ENCODE measurements at places on chromosomes 11 and 22.

- DNase-seq: no peak
These were observed 40.1 kb upstream of the CLMP start for GRCh38 chr11:123235117-123235655.

DNA sequence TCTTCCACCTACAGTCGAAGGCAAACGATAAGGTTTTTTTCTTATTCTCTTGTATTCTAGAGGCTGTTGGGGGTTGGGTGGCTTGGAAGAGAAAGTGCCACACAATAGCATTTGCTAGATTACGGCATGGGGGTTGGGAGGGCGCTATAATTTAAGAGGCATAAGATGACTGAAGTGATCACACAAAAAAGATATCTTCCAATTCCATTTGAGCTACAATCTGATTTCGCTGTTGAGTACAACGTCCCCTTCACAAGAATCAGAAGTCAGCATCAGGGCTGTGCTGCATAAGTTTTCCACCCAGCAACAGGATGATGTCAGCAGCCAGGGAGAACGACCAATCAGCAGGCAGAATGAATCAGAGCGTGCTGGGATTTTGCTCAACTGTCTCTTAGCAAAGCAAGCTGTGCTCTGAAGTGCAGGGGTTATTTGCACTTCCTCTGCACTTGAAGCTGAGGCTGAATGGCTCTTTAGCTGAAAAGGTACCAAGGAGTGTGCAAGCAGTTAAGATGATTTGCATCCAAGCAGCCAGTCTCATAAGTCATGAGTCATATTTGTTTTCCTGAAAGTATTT is 23.2 kb upstream of the SESN3 start:
- no peak for DNase-seq

GRCh38 chr11:95556342-95557163 is 233.0 kb downstream of the FAM76B start:
- no peak for DNase-seq

GRCh38 chr11:14812757-14813156 is 79.3 kb downstream of the CYP2R1 start:
- DNase-seq: no peak

GRCh38 chr22:46121079-46121478 is 29.2 kb upstream of the PPARA start:
- DNase-seq: no peak

- no peak for DNase-seq
These were observed 141.6 kb downstream of the ELP4 start for GRCh38 chr11:31651208-31651607.

- DNase-seq: no peak
These were observed 321.7 kb downstream of the NTM start for GRCh38 chr11:131692151-131692550.

- DNase-seq: no peak
These were observed 12.4 kb upstream of the BRSK2 start for GRCh38 chr11:1377231-1377780.

- no peak for DNase-seq
These were observed 31.6 kb downstream of the TPST2 start for GRCh38 chr22:26558248-26558895.

DNA sequence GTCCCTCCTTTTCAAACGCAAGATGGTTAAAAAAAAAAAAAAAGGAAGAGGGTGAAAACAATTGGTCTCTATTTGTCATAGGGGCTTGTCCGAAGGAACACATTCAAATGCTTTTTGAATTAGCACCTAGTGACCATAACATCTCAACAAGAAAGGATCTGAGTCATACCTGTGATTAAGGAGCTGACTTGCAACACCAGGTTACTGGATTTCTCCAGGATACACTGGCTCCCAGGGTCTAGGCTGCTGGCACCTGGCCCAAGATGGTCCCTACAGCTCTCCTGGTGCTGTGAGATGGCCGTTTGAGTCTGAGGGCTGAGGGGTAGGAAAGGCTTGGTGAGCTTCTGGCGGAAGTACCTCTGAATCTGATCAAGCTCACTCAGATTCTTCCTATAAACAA is 28.4 kb upstream of the UCP3 start:
- DNase-seq: no peak

DNA sequence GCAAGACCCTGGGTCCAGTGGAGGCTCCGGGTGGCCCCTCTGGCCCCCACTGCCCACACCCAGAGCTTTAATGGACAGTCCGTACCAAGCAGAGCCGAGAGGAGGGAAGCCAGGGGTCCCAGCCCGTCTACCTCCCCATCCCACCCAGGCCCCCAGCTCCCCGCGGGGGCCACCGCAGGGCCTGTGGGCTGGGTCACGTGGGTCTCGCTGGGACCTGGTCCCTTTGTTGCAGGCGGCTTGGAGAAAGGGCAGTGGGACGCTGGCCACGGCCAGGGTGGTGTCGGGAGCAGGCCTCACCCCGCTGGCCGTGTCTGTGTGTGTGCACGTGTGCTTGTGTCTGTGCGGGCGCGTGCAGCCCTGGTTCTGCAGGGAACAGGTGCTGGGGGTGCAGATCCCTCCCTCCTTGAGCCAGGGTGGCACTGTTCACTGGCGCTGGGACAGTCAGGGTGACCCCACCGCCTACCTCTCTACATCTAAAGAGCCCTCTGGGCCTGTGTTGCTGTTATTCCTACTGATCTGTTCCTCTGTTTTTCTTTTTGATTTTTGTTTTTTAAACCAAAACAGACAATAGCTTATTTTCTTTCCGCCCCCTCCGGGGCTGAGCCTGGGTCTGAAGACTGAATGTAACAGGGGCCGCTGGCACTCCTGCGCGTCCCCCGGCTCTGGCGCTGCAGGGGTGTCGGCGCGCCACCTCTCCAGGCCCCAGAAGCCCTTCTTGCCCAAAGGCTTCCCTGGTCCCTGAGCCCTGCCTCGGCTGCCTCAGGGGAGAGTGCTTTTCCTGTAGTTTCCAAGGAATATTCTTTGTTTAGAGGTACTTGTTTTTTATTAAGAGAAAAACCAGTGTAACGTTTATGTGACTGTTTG is 20.1 kb upstream of the TMEM191C start:
- DNase-seq: no peak

GRCh38 chr22:26563022-26563421 is 26.9 kb downstream of the TPST2 start:
- DNase-seq: no peak

DNA sequence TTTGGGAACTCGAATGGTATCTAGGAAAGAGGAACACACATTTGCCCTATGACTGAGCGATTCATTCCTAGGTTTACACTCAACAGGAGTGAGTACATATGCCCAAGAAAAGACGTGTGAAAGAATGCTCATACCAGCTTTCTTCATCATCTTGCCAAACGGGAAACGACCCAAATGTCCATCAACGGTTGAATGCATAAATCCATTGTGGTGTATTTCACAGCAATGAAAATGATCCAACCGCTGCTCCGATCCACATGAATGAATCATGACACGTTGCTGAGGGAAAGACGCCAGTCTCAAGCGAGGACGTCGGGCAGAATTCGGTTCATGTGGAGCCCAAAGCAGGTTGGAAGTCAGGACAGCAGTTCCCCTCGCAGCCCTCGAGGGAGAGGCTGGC is 71.5 kb downstream of the CYTH4 start:
- no peak for DNase-seq

DNA sequence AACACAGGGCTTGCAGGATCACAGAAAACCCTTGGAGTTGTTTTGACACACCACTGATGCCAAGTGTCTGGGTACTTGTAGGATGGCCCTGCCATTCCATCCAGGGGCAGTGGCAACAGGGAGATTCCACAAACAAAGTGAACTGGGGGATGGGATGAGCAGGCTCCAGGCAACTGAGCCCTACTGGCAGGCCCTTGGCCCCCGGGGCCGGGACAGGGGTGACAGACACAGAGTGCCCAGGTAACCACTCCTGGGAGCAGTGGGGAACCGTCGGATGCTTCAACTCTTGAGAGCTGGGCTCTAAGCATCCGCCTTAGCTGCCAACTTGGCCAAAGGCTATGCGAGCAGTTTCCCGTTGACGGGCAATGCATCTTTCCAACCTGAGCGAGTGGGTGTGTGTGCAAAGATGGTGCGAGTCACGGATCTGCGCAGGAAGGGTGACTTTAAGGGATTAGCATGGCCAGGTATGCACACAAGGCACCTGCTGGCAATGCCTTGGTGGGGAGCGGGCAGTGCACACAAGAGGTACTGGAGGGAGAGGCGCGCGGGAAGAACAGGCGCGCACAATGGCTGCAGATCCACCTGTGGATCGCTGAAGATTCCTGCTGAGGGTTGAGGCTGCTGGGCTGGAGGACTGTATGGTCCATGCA is 83.1 kb upstream of the PRODH start:
- no peak for DNase-seq

DNA sequence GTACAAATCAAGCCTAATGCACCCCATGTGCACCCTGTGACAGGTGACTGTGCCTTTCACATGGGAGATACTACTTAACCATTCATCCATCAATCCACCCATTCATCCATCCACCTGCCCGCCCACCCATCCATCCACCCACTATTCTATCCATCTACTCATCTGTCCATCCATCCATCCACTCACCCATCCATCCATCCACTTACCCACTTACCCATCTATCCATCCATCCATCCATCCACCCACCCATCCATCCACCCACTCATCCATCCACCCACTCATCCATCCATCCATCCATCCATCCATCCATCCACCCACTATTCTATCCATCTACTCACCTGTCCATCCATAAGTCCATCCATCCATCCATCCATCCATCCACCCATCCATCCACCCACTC is 7.5 kb downstream of the C11orf24 start:
- no peak for DNase-seq

DNA sequence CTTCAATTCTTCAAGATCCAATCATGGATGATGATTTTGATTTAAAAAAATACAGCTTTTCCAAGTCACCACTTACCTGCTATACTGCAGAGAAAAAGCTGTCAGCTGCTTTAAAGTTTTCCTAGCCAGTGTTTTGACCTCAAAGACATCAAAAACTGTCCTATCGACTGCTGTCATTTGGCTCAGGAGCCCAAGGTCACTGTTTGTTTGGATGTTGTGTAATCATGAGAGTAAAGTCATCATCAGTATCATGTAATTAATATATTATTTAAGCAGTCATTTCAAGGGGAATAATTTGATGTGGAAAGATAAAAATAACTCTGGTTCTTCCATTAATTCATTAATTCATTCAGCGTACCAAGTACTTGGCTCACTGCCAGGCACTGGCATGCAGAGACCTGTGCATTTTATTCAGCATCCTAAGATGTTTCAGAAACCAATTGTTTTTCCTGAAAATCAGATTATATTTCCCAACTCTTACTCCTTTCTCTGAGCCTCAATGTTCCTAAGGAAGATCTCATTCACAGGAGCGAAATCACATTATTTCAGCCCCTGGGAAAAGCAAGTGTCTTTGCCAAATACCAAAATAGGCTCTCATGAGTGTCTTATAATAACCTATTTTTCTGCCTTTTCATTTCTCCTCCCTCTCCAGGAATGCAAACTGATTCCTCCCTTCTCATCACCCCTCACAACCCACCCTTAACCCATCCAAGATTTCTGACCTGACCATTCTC is 59.9 kb downstream of the SLC1A2 start:
- no peak for DNase-seq

DNA sequence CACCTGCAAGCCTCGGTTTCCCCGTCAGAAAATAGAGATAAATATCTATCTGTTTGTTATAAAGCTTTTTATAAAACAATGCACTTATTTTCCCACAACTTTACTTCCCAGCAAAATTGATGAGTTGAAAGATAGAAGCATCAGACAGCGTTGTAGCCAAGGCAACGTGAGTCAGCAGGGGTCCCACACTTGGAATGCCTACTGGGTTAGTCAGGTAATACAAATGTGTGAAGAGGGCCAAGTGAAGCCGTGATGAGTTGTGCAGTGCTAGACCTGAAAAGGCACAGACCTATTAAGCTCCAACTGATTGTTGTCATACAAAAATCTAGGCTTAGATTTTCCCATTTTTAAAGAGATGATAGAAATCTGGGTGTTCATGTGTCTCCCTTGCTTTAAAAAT is 118.7 kb downstream of the PGR start:
- DNase-seq: no peak

GRCh38 chr11:69883292-69884255 is 64.4 kb upstream of the FGF3 start:
- no peak for DNase-seq

GRCh38 chr11:135019899-135020298 is 607.9 kb upstream of the B3GAT1 start:
- DNase-seq: no peak

- no peak for DNase-seq
These were observed 35.2 kb downstream of the FAT3 start for GRCh38 chr11:92259861-92260260.

DNA sequence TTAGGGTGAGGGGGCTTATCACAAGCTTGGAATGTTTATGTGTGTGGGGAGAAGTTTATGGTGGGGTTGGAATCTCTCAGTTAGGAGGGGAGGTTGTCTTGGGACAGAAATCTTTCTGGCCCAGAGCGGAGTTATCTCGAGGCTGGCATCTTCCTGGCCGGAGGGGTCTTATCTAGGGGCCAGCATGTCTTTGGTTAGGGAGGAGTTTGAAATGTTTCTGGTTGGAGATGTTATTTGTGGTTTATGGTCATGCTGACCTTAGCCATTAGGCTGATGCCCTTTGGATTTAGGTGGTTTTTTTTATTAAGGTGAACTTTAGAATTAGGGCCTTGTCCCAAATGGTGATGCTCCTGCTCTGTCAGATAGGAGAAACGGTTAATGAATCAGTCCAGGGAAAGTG is 7.9 kb upstream of the RBMXL2 start:
- no peak for DNase-seq

DNA sequence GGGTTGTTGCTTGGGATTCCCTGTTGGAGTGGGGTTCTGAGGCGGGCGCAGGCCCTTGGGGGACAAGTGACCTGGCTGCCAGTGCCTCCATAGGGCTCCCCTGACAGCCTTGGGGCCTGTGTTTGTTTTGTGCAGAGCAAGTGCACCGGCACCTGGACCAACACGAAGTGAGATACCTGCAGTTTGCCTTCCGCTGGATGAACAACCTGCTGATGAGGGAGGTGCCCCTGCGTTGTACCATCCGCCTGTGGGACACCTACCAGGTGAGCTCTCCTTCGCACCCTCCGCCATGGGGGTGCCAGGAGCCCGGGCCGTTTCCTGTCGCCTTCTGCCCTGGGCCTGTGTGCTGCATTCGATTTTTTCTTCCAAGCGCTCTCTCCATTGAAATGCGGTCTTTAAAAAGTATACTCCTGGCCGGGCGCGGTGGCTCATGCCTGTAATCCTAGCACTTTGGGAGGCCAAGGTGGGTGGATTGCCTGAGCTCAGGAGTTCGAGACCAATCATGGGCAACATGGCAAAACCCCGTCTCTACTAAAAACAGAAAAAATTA is 274.6 kb downstream of the TBC1D22A start:
- DNase-seq: no peak

- DNase-seq: no peak
These were observed 18.9 kb downstream of the ZBTB16 start for GRCh38 chr11:114078423-114078822.

GRCh38 chr11:35146711-35147110 is 7.7 kb downstream of the CD44 start:
- no peak for DNase-seq

DNA sequence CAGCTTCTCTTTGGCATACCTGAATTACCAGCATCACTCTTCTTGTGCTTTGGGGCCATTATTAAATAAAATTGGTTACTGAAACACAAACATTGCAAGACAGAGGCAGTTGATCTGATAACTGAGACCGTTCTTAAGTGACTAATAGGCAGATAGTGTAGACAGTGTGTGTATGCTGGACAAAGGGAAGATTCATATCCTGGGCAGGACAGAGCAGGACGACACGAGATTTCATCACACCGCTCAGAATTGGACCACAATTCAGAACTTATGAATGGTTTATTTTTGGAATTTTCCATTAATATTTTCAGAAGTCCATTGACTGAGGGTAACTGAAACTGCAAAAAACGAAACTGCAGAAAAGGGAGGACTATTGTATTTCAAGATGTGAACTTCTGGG is 68.6 kb downstream of the LDLRAD3 start:
- DNase-seq: no peak

GRCh38 chr22:27800250-27801201 is 1.0 kb downstream of the MN1 start:
- DNase-seq: no peak

Data from KG1 (cell line).